ENCODE measurements at places on chromosomes 4 and X.

DNA sequence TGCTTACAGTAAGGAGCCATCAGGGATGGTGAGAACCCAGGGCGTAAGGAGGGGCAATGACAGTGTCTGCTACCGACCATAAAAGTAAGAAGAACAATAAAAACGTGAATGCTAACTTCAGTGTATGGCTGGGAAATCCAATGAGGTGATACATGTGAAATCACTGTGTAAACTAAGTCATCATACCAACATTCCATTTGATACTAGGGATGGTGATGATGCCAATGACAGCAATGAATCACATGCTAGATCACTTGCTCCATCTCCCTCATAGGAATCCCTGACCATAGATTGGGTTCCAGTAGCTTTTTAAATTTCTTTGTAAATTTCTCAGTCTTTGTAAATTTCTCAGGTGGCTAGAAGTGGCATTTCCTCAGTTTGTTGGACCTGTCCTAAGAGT, 146.3 kb downstream of the SMIM20 start:
- DNase-seq: no peak

DNA sequence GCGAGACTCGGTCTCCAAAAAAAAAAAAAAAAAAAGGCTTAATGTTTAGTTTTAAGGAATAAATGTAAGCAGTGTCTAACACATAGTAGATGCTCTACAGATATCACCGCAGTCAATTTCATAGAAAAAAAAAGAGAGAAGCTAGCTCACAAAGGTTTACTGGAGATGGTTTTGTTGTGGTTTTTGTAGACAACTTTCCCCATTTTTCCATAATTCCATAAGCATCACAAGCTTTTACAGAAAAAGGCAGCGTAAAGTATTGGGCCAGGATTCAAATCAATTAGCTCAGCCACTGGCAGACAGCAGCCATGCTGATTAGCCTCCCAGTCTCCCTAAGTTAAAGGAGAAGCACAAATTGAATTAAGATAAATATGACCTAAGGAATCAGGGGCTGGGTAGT, 1.5 kb downstream of the GRSF1 start:
- no peak for DNase-seq

- no peak for DNase-seq
These were observed 1.5 kb downstream of the GPR101 start for GRCh38 chrX:137032341-137032694.

DNA sequence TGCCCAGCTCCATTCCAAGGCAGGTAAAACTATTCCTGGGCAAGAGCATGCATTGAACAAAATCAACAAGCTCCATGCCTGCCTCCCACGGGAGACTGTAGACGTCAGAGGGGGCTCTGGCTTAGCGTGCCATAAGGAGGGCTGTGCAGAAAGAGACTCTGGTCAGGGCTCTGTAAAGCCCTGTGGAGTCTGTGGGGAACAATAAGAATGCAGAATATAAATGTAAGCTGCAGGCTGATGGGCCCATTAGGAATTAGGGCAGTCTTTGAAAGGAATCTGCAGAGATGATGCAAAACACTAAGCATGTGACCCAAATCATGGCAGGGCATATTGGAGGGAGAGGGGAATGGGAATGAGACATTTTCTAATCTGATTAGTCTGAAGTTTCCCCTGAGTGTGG, 170.3 kb downstream of the EFHC2 start:
- no peak for DNase-seq

- DNase-seq: no peak
These were observed 133.6 kb downstream of the CPE start for GRCh38 chr4:165512424-165512823.

DNA sequence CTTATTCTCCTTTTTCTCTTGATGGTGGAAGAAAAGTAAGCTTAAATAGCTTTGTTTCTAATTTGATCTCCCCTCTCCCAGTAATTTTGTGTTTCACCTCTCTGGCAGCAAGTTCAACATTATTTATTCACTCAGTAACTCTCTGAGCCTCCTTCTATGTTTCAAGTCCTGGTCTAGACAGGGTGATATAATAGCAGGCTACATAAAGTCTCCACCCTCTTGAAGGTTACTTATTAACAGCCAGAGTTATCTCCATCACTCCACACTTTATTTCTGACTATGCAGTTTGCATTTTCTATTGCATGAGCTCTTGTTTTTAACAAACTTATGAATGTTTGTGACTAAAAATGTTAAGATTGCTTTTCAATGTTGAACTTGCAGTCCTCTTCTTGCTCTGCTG, 17.8 kb upstream of the ANOS1 start:
- DNase-seq: no peak

- peak; percentile 54 for DNase-seq
These were observed 28.7 kb downstream of the CLDN34 start for GRCh38 chrX:9995855-9996339.

DNA sequence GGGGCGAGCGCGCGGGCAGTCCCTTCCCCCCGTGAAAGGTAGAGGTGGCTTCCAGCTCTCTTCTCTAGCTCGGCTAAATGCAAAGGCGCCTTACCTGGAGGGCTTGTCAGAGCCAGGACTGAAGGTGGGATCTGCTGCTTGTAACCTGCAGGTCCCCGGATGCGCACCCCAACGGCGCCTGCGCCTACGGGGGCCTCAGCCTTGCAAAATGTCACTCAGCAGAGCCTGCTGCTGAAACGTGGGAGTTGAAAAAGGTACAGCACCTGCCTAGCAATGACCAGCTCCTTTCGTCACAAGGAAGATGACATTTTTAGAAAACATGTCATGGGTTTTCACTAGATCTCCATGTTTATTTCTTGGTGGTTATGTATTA, 583 bp downstream of the ABHD18 start:
- DNase-seq: peak; percentile 67

DNA sequence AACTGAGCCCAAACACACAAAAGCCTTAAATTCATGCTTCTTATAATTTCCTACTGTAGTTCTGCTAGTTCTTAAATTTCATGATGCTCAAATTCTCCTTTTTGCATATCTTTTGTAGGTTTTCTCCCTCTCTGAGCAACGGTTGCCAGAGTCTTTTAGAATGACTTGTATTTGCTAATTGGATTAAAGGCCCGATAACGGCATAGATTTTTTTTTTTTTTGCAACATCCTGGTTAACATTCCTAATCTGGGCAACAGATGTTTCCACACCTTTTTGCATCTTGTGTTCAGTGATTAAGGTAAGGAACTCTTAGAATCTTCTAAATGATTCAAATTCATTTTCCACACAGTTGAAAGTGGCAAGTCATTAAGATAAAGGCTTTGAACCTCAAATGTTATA, 66.3 kb upstream of the ADGRG2 start:
- no peak for DNase-seq

GRCh38 chrX:24696294-24696693, 2.6 kb downstream of the POLA1 start:
- DNase-seq: no peak

- no peak for DNase-seq
These were observed 20.9 kb downstream of the KLB start for GRCh38 chr4:39427520-39428114.

- DNase-seq: no peak
These were observed 107.4 kb downstream of the FAM13A start for GRCh38 chr4:88949605-88950004.

DNA sequence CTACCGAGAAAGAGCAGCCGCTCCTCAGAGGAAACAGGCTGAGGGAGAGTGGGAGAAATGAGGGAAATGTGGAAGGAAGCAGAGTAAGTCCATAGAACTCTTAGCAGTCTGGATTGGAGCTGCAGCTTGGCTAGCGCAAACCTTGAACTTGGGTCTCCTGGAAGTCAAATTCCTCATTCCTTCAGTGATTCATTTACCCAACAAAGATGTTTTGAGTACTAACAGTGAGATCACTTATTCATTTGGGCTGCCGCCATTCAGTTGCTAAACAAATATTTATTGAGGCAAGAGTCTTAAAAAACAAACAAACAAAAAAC, 51.5 kb downstream of the SEL1L3 start:
- DNase-seq: no peak

DNA sequence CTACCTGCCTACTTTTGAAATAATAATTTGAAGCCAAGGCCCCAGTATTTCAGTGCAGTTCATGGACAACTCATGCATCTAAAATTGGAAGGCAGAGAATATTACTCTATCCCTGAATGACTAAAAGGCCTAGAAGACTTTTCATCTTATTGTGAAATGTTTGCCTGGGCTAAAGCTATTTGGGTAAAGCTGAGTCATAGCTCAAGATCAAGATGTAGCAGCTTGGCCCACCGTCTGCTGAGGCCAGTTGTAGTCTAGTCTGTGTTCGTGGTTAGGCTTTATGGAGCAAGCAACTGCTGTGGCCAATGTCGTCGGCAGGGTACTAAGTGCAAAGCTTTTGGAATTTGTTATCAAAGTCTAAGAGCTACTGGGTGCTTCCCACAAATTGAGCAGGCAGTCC, 929.1 kb downstream of the RAB28 start:
- DNase-seq: no peak

DNA sequence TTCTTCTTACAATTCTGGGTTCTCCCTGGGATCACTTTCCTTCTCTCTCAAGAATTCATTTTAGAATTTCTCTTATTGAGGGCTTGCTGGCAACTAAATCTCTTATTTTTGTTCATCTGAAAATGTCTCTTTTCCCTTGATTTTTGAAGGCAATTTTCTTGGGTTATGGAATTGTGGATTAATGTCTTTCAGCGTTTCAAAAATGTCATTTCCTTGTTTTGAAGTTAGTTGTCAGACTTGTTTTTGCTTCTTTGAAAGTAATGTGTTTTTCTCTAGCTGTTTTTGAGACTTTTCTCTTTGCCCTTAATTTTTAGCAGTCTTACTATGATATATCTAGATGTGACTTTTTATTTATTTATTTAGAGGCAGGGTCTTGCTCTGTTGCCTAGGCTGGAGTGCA, 205.7 kb downstream of the CHIC2 start:
- no peak for DNase-seq

- peak; percentile 25 for DNase-seq
These were observed 24.0 kb downstream of the SMIM14 start for GRCh38 chr4:39614487-39615162.

GRCh38 chr4:85154591-85154990, 188.1 kb upstream of the WDFY3 start:
- no peak for DNase-seq

- no peak for DNase-seq
These were observed 626.6 kb downstream of the MID1IP1 start for GRCh38 chrX:39427906-39428305.

DNA sequence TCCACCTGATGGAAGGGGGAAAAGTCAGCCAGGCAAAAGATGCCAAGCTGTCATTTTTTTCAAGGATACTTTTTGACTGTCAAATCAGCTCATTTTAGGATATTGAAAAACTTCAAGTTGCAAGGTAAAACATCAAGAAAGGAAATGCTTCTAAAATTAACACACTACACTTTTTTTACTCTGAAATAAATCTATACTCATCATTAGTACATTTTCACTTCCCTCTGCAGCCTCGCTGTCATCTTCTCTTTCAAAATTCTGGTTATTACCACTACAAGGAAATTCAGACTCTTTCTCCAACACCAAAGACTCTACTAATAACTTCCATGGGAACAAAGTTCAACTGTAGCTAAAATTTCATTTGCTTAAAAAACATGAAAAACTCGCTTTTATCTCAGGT, 41.6 kb downstream of the APBB2 start:
- DNase-seq: no peak

DNA sequence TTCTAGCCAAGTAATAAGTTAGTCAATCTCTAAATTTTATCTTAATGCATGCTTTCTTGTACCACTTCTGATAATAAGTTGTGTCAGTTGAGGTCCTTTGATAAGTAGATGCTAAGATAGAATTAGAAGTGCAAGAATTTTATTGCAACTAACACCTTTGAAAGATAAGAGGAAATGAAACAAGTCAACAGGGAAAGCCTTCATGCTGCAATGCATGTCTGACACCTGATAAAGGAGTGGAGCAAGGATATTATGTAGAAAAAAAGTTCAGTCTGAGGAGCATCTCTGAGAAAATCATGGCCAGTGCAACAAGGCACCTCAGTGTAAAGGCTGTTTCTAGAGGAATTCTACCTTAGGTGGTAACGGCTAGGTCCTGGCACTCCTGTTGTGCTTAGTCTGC, 210.7 kb upstream of the PPP1R2C start:
- no peak for DNase-seq

GRCh38 chrX:26373829-26374228, 157.9 kb downstream of the MAGEB5 start:
- DNase-seq: peak; percentile 0

DNA sequence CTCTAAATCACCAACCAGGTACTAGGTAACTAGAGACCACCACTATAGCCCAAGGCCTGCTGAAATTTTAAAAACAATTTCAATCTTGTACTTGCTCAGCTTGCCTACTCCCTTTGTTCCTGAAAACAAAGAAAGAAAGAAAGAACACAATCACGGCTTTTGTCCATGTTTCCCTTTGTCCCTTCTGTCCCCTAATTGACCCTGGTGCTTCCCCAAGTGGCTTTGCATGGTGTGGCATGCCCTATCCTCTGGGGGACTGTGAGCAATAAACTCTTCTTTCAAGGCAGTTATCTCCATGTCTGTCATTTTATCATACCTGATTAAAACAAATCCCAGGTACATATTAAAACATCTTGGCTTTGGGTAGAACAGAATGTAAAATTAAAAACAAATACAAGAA, 94.8 kb downstream of the ARSJ start:
- DNase-seq: no peak

- DNase-seq: no peak
These were observed 728 bp upstream of the IL13RA2 start for GRCh38 chrX:115018040-115018647.

GRCh38 chr4:45679411-45679810, 444.4 kb downstream of the GABRG1 start:
- DNase-seq: no peak

- no peak for DNase-seq
These were observed 531.7 kb upstream of the FTHL17 start for GRCh38 chrX:31603411-31604120.

- no peak for DNase-seq
These were observed 422.6 kb upstream of the TENM3 start for GRCh38 chr4:181820553-181820952.

GRCh38 chrX:31228415-31228832, 156.6 kb upstream of the FTHL17 start:
- DNase-seq: no peak

- DNase-seq: no peak
These were observed 244.2 kb downstream of the ANK2 start for GRCh38 chr4:113293674-113294073.

- DNase-seq: no peak
These were observed 57.0 kb downstream of the LCORL start for GRCh38 chr4:17964576-17964975.

DNA sequence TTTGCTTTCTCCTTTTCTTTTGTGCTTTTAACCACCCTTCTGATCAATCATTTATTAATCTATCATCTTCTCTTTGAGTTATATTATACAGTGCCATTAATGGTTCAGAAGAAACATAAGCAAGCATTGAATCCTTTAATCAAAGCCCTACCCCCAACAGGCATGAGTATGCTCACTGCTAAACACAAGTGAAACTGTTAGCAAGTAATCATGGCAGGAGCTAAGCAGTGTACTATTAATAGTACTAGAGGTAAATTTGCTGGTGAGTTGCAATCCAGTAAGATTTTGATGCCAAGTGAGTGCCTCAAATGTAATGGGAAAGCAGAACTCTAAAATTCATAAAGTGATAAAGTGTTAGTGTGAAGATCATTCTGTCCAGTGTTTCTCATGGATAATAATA, 57.2 kb downstream of the FNIP2 start:
- no peak for DNase-seq

- no peak for DNase-seq
These were observed 60.5 kb downstream of the NELFA start for GRCh38 chr4:1948232-1948631.

GRCh38 chrX:29318012-29318411, 730.8 kb downstream of the IL1RAPL1 start:
- DNase-seq: no peak

GRCh38 chrX:17923546-17923945, 62.4 kb upstream of the RAI2 start:
- DNase-seq: no peak

Measured in LoVo (cell line).